ENCODE measurements at places on chromosomes 12 and 14.

DNA sequence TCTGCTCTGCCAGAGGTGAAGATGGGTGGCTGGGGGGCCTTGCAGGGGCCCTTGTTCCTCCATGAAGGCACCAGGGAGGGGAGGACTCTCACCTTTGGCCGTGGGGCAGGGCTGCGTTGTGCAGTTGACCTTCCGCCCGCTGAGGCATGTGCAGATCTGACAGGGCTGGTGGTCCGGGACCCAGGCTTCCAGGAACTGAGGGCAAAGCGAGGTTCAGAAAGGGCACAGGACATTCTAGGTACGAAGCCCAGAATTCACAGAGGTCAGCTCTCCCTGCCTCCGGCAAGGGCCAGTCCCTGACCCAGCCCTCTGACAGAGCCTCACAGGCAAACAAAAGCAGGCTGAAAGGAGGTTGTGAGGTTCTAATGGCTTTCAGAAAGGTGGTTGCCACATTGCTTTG, 40.4 kb upstream of the ANO2 start:
- DNase-seq = no peak

DNA sequence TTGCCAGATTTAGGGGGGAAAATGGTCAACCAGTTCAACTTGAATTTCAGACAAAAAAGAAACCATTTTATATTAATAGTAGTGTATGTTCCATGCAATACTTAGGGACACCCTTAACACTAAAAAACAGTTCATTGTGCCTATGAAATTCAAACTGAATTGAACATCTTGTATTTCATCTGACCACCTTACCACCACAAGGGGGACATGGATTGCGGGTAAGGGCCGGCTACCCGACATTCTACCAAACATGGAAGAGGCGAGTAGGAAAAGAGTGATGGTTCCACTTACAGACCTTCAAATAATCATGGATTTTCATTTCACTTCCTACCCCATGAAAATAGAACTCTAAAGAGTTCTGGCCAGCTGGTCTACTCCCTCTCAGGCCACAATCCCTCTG, 10.3 kb upstream of the STK38L start:
- no peak for DNase-seq

GRCh38 chr12:98924-99352, 32.4 kb downstream of the IQSEC3 start:
- DNase-seq = no peak

- no peak for DNase-seq
These were observed 130.8 kb downstream of the PHLDA1 start for GRCh38 chr12:75900781-75901254.

DNA sequence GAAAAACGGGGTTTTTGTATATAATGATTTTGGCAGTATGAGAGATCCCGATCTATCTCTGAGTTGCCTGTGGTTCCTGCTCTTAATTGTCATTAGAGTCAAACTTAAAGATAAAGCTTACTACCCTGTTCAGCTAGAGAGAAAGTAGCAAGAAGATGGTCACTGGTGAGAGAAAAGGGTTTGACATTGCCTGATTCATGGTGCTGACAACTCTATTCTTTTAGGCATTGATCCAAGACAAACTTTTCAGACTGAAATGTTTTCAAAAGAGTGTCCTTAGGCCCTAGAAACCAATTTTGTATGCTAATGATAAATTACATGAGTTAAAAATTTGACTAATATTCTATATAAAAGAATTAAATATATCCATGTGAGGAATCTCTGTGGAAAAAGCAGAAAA, 35.1 kb downstream of the PELI2 start:
- DNase-seq = no peak

DNA sequence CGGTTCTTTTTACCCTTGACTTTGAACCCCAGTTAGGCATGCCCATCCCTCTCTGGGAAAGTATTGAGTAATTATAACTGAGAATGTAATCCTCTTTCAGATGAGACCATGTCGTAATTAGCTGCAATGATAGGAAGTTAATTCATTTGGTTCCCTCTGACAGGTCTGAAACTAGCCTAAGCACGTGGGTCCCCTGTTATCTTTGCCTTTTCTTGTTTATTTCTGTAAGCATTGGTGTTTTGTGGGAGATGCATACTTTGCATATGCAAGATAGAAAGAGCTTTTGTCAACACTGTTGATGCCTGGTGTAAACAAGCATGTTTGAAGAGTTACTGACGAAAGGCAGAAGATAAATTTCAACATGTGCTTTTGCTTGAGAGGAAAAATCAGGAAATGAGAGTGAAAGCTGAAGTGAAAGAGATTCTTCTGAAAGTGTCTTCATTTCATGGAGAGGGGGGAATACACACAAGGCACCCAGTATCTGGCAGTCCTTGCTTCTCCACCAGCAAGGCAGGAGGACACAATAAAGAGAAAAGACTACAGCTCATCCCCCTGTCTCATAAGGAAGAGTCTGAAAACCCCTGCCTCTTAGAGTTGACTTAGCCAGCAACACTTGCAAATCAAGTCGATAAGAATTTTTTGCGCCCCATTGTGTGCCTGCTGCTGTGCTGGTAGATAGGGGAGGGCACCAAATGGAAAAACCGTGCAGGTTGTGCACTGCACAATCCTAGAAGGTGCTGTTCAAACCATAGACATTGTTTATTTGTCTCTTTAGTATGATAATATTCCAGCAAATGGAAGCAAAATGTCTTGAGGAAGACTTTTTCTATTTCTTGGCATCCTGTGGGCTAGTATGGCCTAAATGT, 77.8 kb downstream of the SLC24A4 start:
- DNase-seq = no peak

GRCh38 chr14:34195964-34196363, 245.1 kb upstream of the EGLN3 start:
- no peak for DNase-seq

GRCh38 chr14:22531451-22532344, 57.3 kb downstream of the DAD1 start:
- no peak for DNase-seq

- no peak for DNase-seq
These were observed 483.8 kb downstream of the NOVA1 start for GRCh38 chr14:26113911-26114640.

DNA sequence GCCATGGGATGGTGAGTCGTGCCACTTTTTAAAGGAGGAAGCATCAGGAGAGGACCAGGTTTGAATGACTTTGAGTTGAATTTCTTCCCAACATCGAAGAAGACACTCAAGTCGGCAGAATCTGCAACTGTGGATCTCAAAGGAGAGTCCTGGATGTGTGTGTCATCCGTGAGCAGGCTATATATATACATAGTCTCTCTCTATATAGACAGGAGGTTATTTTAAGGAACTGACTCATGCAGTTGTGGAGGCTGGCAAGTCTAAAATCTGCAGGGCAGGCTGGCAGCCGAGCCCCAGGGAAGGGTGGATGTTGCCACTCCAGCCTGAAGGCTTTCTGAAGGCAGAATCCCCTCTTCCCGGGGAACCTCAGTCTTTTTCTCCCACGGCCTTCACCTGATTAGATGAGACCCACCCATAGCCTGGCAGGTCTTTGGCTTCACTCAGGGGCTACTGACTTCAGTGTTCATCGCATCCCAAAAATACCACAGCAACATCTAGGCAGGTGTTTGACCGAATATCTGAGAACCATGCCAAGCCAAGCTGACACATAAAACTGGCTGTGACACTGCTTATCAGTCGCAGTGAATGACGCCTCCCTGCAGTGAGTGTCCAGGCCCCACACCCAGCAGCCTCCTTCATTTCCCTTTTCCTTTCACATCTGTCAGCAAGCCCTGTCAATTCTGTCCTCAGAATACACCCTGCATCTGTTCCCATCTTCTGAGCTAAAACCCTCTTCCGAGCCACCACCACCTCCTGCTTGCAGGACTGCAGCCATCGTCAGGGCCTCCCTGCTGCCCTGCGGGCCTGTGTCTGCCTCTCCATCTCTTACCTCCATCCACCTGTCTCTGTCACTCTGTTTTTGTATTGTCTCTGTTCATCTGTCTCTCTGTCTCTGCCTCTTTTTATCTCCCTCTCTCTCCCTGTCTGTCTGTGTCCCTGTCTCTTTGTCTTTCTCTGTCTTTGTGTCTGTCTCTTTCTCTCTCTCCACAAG, 54.0 kb downstream of the ZNF664 start:
- no peak for DNase-seq

DNA sequence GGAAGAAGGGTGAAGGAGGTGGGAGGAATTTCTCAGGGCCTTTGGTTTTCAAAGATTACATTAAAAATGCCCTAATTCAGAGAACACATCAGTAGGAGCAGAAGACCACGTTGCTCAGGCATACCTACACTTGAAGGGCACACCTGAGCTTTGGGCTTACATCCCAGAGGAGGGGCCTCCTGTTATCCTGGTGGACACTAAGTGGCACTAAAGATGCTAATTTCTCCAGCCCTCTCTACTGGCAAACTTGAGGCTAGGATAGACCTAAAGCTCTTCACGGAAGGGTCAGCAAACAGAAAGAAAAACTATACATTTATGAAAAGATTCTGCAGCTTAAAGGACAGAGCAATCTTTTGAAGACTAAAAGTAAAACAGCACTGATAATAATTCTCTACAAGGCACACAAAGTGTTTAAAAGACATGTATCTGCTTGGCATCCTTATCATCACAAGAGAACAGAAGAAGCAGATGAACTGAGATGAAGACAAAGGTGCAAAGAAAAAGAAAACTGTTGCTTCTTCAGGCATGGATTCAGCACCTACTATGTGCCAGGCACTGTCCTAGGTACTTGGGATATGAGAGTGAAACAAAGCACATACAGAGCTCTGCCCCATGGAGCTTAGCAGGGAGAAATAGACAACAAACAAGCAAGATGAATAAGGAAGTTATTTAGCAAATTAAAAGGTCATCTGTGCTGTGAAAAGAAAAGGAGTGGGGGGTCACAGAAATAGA, 137.5 kb downstream of the NUAK1 start:
- DNase-seq = no peak

DNA sequence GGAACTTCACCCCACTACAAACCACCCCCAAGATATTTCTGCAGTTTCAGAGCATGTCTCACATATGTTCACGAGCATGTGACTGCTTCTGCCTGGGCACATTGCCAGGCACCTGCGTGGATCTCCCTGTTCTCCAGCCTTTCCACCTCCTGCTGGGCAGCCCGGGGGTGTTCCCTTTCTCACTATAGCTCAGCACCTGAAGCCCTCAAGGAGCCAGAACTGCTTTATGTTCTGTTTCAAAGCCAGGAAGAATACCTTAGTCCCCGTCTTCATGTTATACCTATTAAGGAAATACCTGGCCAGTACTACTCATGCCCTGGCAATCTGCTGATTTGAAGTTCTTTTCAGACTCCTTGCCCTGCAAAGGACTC, 4.2 kb upstream of the FGF6 start:
- DNase-seq = no peak

DNA sequence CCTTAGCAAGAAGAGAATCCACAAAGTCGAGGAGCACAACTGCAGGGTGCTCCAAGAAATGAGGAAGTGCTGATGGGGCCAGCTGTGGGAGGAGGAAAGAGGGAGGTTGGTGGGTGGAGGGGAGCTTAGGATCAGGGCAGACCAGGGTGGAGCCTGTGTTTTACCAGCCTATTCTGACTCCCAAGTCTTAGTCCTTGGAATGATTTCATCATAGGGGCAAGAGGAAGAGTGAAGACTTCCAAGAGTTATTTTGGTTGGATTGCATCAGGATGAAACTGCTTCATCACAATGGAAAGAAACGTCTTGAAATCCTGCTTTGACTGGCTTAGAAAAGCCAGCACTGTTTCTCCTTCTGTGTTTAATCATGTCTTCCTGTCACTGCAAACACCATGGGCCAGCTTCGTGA, 194.0 kb downstream of the DPF3 start:
- no peak for DNase-seq

DNA sequence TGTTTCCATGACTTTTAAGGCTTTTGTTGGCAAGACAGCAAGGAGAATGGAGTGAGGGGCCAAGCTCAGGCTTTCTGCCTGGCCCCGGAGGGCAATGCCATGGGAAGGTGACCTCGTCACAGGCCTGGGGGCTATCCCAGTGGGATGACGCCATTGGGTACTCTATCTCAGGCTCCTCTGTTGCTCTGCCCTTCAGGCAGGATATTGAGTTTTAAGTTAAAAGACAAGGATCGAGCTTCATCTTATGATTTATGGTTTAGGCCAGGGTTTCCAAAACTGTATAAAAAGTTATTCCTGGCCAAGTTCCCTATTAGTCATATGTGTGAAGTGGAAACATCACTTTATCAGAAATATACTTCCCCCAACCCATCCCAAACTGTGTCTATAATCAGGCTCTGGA, 127.7 kb downstream of the ZFP36L1 start:
- DNase-seq = no peak

DNA sequence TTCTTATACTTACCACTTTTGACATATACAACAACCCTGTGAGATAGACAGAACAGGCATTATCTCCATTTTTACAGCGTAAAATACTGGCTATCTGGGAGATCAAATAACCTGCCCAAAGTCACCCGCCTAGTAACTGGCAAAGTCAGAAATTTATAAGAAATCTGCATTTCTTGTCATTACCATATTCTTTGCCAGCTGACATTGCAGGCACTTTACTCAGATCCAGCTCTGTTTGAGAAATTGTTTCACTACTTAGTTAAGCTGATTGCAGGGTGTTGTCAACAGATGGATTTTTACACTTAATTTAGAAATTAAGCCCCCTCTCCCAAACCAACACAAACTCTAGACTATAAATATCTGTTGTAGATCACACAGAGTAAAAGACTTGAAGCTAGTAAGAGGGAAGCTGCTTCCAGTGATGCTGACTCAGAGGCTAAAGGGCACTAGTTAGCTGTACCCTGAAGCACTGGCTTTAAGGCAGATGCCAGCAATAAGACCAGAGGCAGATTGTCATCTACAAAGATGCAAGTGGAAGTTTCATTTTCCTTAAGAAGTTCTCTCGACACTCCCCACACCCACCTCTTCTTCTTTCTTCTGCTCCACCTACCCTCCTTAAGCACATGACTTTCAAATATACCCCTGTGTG, 153.1 kb downstream of the ANO6 start:
- DNase-seq = no peak

GRCh38 chr14:103086771-103087342, 2.8 kb downstream of the LBHD2 start:
- DNase-seq = no peak

DNA sequence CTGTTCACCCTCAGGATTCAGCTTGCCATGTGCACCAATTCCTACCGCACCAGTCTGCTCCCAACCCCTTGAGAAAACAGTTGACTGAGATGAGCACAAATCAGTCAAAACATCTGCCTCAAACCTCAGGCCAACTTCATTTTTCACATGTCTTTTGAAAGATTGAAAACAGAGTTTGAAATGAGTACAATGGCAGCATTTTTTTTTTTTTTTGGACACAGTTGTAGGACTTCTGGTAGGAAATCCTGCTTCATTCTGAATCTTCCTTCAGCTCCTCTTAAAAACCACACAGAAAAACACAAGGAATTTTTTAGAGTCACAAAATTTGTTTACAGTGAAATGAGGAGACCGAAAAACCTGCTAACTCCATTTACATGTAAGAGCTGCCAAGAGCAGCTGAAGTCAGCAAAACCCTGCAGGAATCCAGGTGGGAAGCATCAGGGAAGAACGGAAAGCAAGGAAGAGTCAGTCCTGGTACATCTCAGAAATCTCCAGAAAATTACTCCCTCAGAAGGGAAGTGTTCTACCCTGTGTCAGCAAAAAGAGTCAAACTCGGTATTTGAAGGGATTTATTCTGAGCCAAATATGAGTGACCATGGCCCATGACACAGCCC, 100.3 kb upstream of the TMTC1 start:
- no peak for DNase-seq

- no peak for DNase-seq
These were observed 43.4 kb upstream of the KCNA1 start for GRCh38 chr12:4866299-4866698.

Measured in right kidney (tissue), 9 donors.